Chondrocyte (in vitro differentiated cells): ENCODE measurements at places on chromosomes 6 and 20.
A peak's percentile ranks its signal among the peaks of the same experiment; 100 is the strongest.

DNA sequence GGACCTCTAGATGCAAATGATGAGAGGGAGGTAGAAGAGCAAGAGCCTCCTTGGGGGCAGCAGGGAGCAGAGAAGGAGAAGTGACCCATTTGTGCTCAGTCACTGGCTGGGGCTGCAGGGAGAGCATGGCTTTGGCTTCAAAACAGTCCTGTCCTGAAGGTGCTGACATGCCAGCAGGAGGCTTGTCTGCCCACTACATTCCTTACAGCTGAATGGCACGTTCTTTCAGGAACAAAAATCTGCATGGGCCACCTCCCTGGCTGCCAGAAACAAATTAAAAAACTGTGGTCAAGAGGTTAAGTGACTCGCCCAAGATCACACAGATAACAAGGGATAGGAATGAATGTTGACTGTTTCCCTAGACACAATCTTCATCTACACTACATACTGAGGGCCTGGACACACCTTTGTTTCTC is 188.8 kb downstream of the HIVEP2 start:
- H3K4me3 ChIP-seq, result no peak overlapping the region
- H3K27ac ChIP-seq, result no peak overlapping the region
- H3K36me3 ChIP-seq, result peaks cover 36% of the 10 kb centered on the region
- peaks cover 15% of the 10 kb centered on the region for H3K4me1 ChIP-seq
- no peak for DNase-seq

GRCh38 chr6:132863895-132864294 is 49.5 kb downstream of the RPS12 start:
- DNase-seq, result no peak
- no peaks in the 10 kb centered on the region for H3K4me1 ChIP-seq
- H3K36me3 ChIP-seq, result no peaks in the 10 kb centered on the region
- H3K4me3 ChIP-seq, result no peak overlapping the region
- no peaks in the 10 kb centered on the region for H3K27me3 ChIP-seq
- no peak overlapping the region for H3K27ac ChIP-seq

DNA sequence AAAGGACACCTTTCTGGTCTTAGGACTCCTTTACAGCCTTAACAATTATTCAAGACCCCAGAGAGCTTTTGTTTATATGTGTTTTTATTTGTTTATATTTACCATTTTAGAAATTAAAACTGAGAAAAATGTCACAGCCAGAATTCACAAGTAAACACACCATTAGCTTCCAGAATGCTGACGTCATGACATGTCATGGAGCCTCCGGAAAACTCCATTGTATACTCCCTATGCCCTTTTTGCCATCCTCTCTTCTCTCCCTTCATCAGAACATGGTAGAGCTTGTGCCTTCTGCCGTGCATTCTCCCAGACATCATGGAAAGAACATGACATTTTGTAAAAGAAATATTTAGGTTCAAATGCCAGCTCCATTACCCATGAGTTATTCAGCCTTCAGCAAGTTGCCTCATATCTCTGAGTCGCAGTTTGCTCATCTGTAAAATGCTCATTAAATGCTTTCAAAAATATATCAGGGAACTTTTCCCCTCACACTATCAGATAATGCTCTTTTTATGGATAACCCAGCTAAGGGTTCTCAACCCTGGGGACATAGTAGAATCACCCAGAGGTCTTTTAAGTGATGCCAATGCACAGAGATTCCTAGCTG is 27.8 kb downstream of the TNFAIP3 start:
- H3K4me3 ChIP-seq, result no peak overlapping the region
- no peaks in the 10 kb centered on the region for H3K36me3 ChIP-seq
- H3K4me1 ChIP-seq, result peaks cover 21% of the 10 kb centered on the region
- peak overlapping the region; percentile 84 for H3K27ac ChIP-seq
- DNase-seq, result no peak

DNA sequence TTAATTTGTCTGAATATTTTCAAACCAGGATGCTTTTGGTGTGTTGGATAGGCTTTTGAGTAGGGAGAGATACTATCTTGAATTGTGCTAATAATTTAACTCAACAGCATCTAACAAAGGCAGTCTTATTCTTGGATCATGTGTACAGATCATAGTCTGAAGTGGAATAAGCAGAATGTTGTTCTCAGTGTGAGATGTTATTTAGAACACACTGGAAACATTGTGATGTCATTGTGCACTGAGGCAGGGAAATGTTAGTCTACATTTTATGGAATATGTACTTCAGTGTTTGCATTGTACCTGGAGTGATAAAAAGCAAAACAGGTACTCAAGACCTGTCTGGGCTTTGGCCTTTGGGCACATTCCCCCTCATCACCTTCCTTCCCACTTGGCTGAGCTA is 35.0 kb downstream of the RNF144B start:
- H3K27me3 ChIP-seq, result no peaks in the 10 kb centered on the region
- no peak for DNase-seq
- H3K36me3 ChIP-seq, result peaks cover 2% of the 10 kb centered on the region
- no peak overlapping the region for H3K4me3 ChIP-seq

DNA sequence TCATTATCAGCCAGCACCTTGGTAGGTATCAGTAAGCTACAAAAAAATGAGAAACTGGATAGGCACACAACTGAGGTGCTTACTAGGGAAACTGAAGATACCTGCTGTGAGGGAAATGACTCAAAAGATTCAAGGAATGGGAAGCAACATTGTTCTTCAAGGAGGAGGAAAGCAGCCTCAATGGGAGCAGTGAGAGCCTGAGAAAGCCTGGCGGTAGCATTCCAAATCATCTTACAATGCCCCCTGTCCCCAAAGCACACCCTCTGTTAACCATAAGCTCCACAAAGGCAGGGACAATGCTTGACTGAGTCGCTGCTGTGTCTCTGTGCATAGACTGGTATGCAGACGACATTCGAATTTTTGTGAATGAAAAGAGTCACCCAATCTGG is 10.6 kb downstream of the PKHD1 start:
- no peak overlapping the region for H3K4me3 ChIP-seq
- no peak for DNase-seq
- no peak overlapping the region for H3K27ac ChIP-seq
- peaks cover 15% of the 10 kb centered on the region for H3K27me3 ChIP-seq
- no peaks in the 10 kb centered on the region for H3K36me3 ChIP-seq

- no peak overlapping the region for H3K4me3 ChIP-seq
- no peak for DNase-seq
- H3K4me1 ChIP-seq, result peaks cover 21% of the 10 kb centered on the region
- H3K36me3 ChIP-seq, result no peaks in the 10 kb centered on the region
- H3K27me3 ChIP-seq, result no peaks in the 10 kb centered on the region
These were observed 154.1 kb upstream of the SGK1 start for GRCh38 chr6:134472046-134472445.

- DNase-seq, result no peak
- H3K27me3 ChIP-seq, result no peaks in the 10 kb centered on the region
- no peaks in the 10 kb centered on the region for H3K36me3 ChIP-seq
- H3K4me1 ChIP-seq, result peaks cover 17% of the 10 kb centered on the region
- H3K4me3 ChIP-seq, result no peak overlapping the region
These were observed 5.0 kb downstream of the PCMT1 start for GRCh38 chr6:149754548-149754947.

DNA sequence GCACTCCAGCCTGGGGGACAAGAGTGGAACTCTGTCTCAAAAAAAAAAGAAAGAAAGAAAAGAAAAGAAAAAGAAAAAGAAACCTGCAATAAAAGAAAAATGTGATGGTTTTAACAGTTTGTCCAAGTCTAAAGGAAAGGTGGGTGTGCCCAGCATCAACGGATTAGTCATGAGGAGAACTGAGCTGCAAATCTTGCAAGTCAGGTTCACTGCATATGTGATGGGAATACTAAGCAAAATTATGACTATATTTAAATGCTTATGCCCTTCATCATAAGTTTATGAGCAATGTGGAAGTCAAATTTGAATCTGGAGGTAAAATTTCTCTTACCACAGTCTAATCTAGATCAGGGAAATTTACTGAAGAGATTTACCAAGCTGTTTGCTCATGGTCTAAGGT is 13.1 kb upstream of the CDK19 start:
- H3K36me3 ChIP-seq, result no peaks in the 10 kb centered on the region
- H3K4me1 ChIP-seq, result no peaks in the 10 kb centered on the region
- no peak overlapping the region for H3K27ac ChIP-seq
- H3K27me3 ChIP-seq, result no peaks in the 10 kb centered on the region
- no peak overlapping the region for H3K4me3 ChIP-seq

- H3K36me3 ChIP-seq, result no peaks in the 10 kb centered on the region
- no peak overlapping the region for H3K4me3 ChIP-seq
- H3K27me3 ChIP-seq, result peaks cover 3% of the 10 kb centered on the region
- no peak for DNase-seq
- no peak overlapping the region for H3K27ac ChIP-seq
These were observed 73.4 kb upstream of the SRSF6 start for GRCh38 chr20:43384101-43384940.

- DNase-seq, result no peak
- H3K36me3 ChIP-seq, result no peaks in the 10 kb centered on the region
These were observed 22.5 kb downstream of the HLA-G start for GRCh38 chr6:29850011-29850553.

DNA sequence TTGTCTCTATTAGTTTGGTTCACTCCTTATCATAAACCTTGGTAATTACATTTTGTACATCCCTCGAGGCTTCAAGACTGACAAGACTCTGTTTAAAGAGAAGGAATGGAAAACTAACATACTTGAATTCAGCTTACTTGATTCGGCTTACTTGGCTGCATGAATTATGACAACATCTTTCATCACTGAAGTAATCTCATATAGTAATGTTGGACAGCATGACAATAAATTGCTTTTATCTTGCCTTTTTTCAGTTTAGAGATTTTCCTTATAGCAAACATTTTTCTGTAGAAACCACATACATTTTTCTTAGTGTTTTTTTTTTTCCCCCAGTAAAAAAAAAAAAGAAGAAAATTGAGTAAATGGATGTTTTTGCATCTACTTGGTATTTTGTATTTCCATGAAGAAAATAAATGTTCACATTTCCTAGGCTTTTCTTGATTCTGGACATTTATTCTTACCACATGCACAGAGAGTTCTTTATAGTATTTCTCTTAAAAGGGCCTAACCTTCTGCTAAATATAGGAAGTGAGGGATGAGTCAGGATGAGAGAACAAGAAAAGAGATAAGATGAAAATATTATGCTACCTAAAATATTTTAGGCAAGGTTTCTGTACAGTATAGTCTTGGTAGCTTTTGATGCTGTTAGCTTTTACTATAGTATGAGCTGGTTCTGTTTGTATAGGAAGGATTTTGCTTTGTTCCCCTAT is 101.0 kb upstream of the HDGFL1 start:
- no peak for DNase-seq
- H3K27ac ChIP-seq, result peak overlapping the region; percentile 68
- no peak overlapping the region for H3K4me3 ChIP-seq
- H3K4me1 ChIP-seq, result peaks cover 38% of the 10 kb centered on the region

GRCh38 chr6:1871724-1872315 is 262.1 kb downstream of the FOXC1 start:
- no peak for DNase-seq
- peaks cover 34% of the 10 kb centered on the region for H3K4me1 ChIP-seq
- peak overlapping the region; percentile 75 for H3K27ac ChIP-seq
- no peaks in the 10 kb centered on the region for H3K36me3 ChIP-seq
- no peak overlapping the region for H3K4me3 ChIP-seq

DNA sequence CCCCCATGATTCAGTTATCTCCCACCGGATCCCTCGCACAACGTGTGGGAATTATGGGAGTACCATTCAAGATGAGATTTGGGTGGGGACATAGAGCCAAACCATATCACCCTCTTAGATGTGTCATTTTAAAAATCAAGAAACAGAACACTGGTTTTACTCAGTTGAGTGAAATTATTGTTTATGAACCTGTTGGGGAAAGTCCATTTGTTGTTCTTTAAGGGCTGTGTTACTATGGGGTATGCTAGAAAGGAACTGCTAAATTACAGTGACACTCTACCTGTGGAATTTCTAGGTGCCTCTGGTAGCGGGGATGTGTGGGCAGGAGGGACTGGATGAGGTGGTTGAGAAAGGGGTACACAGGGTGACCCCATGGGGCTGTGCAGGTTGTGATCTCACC is 28.9 kb downstream of the STX11 start:
- no peak overlapping the region for H3K4me3 ChIP-seq
- H3K27me3 ChIP-seq, result no peaks in the 10 kb centered on the region
- peaks cover 2% of the 10 kb centered on the region for H3K4me1 ChIP-seq
- no peaks in the 10 kb centered on the region for H3K36me3 ChIP-seq

DNA sequence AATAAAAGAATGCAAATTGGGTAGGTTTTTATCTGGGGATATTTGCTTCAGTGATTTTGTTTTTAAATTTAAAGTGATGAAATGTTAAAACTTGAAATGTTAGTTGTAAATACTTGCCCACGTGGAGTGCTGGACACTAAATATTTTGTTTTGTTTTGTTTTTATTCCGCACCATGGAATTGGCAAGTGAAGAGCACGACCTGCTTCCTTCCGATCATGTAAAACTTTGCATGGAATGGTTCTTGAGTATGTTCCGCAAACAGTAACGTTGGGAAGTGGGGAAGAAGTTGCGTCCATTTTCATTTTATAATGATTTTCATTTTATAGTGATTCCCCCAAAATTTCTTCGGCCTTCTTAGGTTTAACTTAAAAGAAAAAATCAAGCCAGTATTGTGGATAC is 765 bp downstream of the IRAK1BP1 start:
- H3K4me1 ChIP-seq, result peaks cover 19% of the 10 kb centered on the region
- H3K27ac ChIP-seq, result peak overlapping the region; percentile 6
- H3K36me3 ChIP-seq, result no peaks in the 10 kb centered on the region
- peak overlapping the region; percentile 97 for H3K4me3 ChIP-seq
- no peaks in the 10 kb centered on the region for H3K27me3 ChIP-seq
- no peak for DNase-seq

GRCh38 chr6:13671548-13672127 is 40.0 kb downstream of the RANBP9 start:
- no peaks in the 10 kb centered on the region for H3K27me3 ChIP-seq
- H3K4me1 ChIP-seq, result peaks cover 62% of the 10 kb centered on the region
- peaks cover 3% of the 10 kb centered on the region for H3K36me3 ChIP-seq
- peak overlapping the region; percentile 58 for H3K27ac ChIP-seq

DNA sequence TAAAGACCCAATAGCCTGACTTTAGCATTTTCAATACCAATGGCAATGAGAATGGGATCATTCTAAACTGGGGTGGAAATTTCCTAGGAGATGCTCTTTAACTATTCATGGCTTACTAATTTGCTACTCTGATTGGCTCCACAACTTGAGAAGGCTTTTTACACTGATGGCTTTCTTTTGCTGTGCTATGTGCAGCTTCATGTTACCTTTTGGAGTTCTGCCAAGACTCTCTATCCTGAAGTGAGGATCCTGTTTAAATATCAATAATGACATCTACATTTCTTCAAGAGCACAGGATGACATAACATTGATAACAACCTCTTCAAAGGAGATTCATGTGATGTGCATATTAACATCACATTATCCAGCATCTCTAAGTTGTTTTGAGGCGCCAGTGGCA is 43.4 kb upstream of the SIRPG start:
- peaks cover 1% of the 10 kb centered on the region for H3K36me3 ChIP-seq
- no peak overlapping the region for H3K4me3 ChIP-seq
- peaks cover 32% of the 10 kb centered on the region for H3K27me3 ChIP-seq

- H3K4me3 ChIP-seq, result no peak overlapping the region
- H3K4me1 ChIP-seq, result peaks cover 21% of the 10 kb centered on the region
- H3K27me3 ChIP-seq, result no peaks in the 10 kb centered on the region
- H3K27ac ChIP-seq, result no peak overlapping the region
- no peak for DNase-seq
These were observed 18.8 kb downstream of the DNMT3B start for GRCh38 chr20:32780749-32781655.
